ENCODE measurements at places on chromosomes 13 and 19. TPM values are rescaled to one million over a fixed set of nuclear protein-coding genes. Genes with fewer than 3 reads are reported as not detected.
A peak's percentile ranks its signal among the peaks of the same experiment; 100 is the strongest.

DNA sequence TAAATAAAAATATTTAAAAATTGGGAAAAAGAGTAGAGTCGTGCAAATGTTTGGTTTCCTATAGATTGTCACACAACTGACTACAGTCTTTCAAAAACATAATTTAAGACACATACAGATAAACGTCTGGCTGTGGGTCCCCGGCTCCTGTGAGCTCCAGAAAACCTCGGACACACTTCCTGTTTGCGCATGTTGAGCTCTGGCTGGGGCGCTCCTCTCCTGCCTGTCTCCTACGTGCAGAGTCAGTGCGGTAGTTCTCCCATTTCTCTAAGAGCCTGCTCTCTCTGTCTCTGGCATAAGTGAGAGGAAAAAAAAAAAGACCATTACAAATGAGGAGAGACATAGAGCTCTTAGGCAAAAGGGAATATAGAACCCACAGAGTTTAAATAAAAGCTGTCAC is 128.2 kb upstream of the OBI1 start:
- no peak overlapping the region for H3K27ac ChIP-seq
- peaks cover 2% of the 10 kb centered on the region for H3K4me1 ChIP-seq
- H3K27me3 ChIP-seq, result peaks cover 23% of the 10 kb centered on the region
- no peaks in the 10 kb centered on the region for H3K36me3 ChIP-seq
- no peak overlapping the region for H3K4me3 ChIP-seq

DNA sequence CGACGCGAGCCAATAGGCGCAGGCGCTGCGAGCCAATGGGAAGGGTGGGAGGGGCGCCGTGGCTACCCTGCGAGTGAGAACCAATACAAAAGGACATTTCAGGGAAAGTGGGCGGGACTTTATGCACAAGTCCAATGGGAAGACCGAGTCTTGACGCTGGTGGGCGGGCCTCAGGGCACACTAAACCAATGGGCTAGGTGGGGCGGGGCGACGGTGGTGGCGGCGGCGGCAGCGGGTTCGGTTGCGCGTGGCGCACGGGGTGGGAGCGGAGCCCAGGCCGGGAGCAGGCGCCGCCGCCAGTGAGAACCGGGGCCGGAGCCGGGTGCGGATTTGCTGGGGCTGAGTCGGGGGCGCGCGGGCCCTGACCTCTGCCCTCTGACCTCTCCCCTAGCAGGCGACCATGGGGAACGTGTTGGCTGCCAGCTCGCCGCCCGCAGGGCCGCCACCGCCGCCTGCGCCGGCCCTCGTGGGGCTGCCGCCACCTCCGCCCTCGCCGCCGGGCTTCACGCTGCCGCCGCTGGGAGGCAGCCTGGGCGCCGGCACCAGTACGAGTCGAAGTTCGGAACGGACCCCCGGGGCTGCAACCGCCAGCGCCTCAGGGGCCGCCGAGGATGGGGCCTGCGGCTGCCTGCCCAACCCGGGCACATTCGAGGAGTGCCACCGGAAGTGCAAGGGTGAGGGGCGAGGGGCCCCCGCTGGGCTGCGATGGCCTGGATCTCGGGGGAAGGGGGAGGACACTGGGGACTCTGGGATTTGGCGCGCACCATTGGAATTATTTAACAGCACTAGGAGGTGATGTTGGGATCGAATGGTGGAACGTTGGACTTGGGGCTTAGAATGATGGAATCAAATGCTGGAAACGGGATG is at the start of gene TOMM40:
Gene TOMM40, plus strand, starts transcription at position 239 of the 867 bp plus-strand sequence. Its CDS starts 162 bp downstream, at position 401.
- DNase-seq, result no peak
- H3K27me3 ChIP-seq, result no peaks in the 10 kb centered on the region
- peak within 1 kb of the TSS; percentile 95 for H3K27ac ChIP-seq
- H3K4me1 ChIP-seq, result peaks cover 22% of the 10 kb centered on the region

DNA sequence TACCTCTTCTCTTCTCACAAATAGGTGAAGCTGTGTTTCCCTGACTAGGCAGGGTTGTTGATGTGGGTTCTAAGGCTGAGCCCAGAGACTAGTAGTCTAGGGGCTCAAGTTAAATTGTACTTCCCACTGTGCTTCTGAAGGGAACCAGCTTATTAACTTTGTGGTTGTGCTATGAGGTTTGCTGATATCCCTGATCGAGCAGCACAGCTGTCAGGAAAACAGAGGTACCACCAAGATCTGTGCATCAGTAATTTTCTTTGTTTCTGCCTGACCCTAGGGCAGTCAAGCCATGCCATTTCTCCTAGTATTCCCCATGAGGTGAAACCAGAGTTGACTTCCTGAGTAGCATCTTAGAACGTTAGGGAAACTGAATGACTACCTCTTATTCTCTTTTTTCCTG is 853.8 kb upstream of the MIR17HG start:
- no peaks in the 10 kb centered on the region for H3K36me3 ChIP-seq
- no peaks in the 10 kb centered on the region for H3K4me1 ChIP-seq
- H3K27me3 ChIP-seq, result no peaks in the 10 kb centered on the region
- H3K27ac ChIP-seq, result no peak overlapping the region

- no peak overlapping the region for H3K4me3 ChIP-seq
- no peak for DNase-seq
- H3K4me1 ChIP-seq, result no peaks in the 10 kb centered on the region
- H3K27ac ChIP-seq, result no peak overlapping the region
- H3K27me3 ChIP-seq, result peaks cover 17% of the 10 kb centered on the region
Measured at GRCh38 chr19:54297759-54298305, 15.1 kb downstream of the LILRA5 start.

The SMIM17 gene
- not detected for total RNA-seq

The SLC7A9 gene
- total RNA-seq, result not detected

The FAM32A gene
- total RNA-seq, result 65.0 TPM

The ZNF253 gene
- 13.8 TPM for total RNA-seq

The ZNF497 gene
- 1.5 TPM for total RNA-seq
